ENCODE measurements at places on chromosomes 4 and X. TPM values are rescaled to one million over a fixed set of nuclear protein-coding genes. Genes with fewer than 3 reads are reported as not detected.
A peak's percentile ranks its signal among the peaks of the same experiment; 100 is the strongest.

DNA sequence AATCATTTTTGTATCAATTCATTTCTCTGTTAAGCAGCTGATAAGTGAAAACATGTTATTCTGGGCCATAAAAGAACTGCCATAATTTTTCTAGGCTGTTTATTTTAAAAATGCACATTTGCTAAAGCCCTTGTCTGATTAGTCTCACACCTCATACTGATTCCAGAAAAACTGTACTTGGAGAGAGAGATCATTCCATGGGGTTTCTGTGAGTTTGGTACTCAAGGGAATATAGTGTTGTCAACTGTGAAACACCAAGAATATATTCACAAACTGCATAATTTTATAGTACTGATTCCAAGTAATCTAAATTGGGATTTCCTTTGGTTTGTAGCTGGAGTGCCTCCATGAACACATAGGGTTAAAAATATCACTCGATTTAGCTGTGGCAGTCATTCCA, 547.6 kb downstream of the RPA4 start:
- DNase-seq: no peak

- no peak for DNase-seq
These were observed 60.9 kb upstream of the SOD3 start for GRCh38 chr4:24734511-24734910.

DNA sequence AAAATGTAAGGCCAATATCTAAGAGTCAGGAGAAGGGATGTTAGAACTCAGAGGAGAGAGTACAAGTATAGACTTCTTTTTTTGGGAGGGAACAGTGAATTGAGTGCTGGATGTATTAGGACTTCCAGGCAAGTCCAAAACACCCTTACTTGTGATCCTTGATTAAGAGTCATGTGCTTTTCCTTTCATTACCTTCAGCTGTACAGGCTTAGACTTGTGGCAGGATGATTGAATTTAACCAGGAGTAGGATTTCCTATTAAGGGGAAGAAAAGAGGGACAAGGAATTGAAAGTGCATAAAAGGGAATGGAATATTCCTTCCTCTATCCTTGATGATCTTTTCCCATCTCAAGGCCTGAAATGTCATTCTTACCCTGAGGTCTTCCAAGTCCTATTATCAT, 606.7 kb downstream of the STIM2 start:
- DNase-seq: no peak

GRCh38 chr4:98230961-98231360, 30.2 kb upstream of the RAP1GDS1 start:
- DNase-seq: no peak

- DNase-seq: peak; percentile 71
These were observed 73.5 kb upstream of the RAP2C start for GRCh38 chrX:132292793-132293192.

DNA sequence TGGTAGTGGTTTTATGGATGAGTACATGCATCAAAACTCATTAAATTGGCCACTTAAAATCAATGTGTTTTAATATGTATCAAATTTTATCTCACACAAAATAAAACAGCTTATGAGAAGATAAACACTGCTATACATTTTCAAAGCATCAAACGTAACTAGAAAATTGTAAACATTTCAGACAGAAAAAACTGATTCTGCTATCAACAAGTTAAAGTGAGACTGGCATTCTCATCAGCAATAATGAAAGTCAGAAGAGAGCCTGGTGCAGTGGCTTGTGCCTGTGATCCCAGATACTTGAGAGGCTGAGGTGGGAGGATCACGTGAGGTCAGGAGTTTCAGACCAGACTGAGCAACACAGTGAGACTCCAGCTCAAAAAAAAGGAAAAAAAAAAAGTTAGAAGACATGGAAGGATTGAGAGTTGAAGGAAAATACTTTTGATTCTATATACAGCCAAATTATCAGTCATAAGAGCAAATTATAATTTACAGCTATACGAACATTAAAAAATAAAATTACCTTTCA, 2.9 kb downstream of the TBCK start:
- DNase-seq: no peak

DNA sequence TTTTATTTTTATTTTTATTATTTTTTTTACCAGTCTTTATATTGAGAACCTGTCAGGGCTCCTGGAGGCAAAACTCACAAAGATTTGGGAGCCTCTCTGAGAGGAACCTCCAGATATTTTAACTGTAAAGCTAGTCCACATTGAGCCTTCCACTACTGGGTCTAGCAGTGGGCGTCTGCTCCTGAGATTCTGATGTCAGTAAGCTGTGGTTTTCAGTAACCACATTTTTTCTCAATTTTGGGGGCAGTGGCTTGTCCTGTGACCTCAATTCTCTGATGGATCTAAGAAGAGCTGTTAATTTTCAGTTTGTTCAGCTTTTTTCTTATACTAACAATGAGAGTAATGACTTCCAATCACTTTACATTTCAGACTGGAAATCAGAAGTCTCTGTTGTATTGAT, 23.6 kb upstream of the GPRASP1 start:
- no peak for DNase-seq

GRCh38 chr4:42594888-42595287, 62.0 kb downstream of the ATP8A1 start:
- DNase-seq: no peak

DNA sequence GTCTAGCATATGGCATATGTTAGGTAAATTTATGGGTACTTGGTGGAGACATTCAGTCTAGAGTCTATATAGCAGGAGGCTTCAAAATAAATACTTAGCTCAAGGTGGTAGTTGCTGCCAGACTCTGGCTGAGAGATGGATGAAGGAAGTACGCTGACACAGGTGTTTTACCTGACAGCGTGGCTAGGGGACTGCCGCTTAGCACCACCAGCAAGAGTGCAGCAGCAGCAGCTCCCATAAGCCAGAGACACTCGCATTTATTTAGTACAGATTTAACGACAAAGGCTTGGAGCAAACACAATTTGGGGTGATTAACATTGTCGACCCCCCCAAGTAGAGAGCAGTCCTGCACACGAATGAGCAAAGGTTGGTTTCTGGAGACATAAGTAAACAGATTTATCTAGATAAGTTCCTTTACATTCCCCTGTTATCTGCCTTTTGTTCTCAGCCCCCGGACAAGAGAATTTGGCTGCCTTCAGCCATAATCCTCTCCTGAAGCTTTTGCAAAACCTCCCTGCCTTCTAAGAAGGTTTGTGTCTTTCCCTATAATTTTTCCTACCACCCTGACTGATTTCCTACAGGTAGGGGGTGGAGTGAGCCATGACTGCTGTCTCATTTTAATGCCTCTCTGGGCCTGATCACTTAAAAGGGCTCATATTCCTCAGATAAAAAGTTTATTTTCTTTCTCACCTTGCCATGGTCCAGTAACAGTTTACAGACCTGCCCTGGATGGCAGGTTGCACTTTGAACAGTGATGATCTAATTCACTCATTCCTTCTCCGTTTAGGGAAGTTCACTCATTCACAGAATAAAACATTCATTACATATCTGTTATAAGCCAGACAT, 64.6 kb downstream of the RHOH start:
- DNase-seq: no peak

DNA sequence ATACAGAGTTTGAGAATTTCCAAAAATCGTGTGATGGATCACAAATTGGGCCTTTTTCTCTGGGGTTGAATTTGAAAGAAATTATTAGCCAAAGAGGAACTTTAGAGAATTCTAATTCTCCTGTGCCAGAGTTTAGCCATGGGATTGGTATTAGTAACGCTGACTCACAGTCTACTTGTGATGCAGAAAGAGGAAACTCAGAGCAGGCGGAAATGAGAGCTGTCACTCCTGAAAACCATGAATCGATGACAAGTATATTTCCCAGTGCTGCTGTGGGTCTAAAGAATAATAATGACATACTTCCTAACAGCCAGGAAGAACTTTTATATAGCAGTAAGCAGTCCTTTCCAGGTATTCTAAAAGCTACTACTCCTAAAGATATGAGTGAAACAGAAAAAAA, 64.9 kb downstream of the N4BP2 start:
- DNase-seq: peak; percentile 25

GRCh38 chr4:58734030-58734674, 1624.0 kb upstream of the IGFBP7 start:
- peak; percentile 1 for DNase-seq

DNA sequence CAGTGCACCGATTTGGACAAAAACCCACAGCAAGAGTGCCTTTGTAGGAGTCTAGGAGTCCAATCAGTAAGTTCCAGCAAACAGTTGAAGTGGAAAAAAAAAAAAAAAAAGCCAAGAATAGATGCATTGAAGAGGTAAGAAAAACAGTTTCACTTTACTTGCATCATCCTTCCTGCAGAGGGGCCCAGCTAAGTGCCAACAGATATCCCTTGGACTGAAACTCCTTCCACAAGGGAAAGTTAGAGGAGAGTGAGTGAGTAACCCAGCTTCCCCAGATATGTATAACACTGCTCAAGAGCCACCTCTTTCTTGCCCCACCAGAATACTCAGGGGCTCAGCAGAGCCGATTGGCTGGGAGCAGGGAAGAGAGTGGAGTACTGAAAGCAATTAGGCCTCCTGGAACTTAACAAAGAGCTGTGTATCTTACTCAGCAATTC, 617.7 kb upstream of the SMIM31 start:
- DNase-seq: no peak

DNA sequence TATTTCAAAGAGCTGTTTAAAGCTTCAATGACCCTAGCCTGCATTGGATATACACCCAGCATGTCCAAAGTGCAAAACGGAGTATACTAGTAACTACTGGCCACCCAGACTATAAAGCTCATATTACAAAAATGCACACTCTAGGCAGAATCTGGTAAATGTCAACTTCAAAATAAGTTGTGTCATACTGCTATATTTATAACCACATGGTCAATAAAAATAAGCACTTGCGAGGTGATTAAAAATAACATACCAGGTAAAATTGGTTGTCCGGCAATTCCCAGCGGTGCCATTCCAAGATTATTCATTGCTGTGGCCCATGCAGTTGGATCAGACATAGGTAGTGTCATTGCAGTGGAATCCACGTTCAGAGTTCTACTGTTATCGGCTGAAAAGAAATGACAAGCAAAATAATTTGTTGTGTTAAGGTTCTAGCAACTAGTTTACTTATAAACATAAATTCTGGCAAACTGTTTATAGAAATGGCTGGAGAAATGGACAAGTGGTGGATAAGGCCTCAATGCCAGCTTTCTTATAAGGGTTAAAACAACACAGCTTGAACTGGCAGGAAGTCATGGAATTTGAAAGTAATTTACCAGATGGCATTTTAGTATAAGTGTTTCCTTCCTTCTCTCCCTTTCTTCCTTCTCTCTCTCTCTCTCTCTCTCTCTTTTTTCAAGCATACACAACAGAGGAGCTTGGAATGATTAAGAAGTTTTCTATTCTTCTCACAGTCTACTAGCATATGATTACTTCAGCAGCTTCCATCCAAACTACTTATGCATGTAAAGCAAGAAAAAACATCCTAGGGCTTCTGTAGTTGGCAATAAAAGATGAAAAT, 199.9 kb downstream of the ENOX2 start:
- DNase-seq: peak; percentile 55

DNA sequence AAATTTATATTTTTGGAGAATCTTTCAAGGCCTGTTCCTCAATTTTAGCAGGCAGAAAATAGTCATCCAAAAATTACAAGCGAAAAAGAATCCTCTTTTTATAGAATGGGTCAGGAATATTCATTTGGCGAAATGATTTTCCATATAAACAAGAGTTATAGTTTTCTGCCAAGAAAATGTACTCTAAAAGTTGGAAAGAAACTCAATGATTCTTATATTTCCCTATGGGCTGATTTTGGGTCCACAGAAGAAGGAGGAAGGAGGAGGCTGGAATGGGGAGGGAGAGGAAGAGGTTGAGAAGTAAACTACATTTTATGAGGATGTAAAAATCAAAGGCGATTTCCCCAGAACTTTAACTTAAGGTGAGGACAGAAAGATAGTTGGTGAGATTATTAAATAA, 159.3 kb downstream of the DCAF12L1 start:
- no peak for DNase-seq

GRCh38 chr4:136864604-136865185, 667.6 kb downstream of the PCDH18 start:
- DNase-seq: peak; percentile 76

The SHROOM4 gene
- 0.43 TPM for total RNA-seq

The SFRP2 gene
- total RNA-seq: not detected

The SNCA gene
- 3.5 TPM for total RNA-seq

The GSX2 gene
- not detected for total RNA-seq

The MBNL3 gene
- total RNA-seq: 3.9 TPM

The PARM1 gene
- 0.86 TPM for total RNA-seq

The GYG2 gene
- total RNA-seq: 3.9 TPM

The MAGEH1 gene
- 37.7 TPM for total RNA-seq

The FOXR2 gene
- not detected for total RNA-seq

The TRAPPC11 gene
- 59.9 TPM for total RNA-seq

The GLRA2 gene
- not detected for total RNA-seq

The USP17L22 gene
- not detected for total RNA-seq

The CNKSR2 gene
- total RNA-seq: 4.7 TPM

Measured in fibroblast of villous mesenchyme (primary cell).